ENCODE measurements at places on chromosomes 4 and X.

DNA sequence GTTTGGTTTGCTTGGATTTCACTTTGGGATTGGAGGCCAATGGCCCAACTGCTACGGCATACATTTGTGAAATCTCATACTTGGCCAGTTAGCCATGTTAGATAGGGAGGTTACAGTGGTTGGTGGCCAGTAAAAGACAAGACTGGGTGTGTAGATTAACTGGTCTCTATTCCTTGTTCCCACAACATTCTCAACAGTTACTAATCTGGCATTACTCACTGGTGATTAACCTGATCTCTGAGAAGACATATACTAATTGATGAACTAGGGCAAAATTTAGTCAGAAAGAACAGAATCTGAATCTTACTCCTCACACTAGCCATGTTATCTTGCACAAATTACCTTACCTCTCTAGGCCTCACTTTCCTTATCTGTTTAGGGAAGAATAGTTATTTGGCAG, 33.4 kb downstream of the GATB start:
- DNase-seq = no peak

GRCh38 chr4:5409237-5409636, 299.1 kb downstream of the EVC2 start:
- DNase-seq = no peak

- no peak for DNase-seq
These were observed 146.4 kb upstream of the EOLA2 start for GRCh38 chrX:150084496-150085229.

DNA sequence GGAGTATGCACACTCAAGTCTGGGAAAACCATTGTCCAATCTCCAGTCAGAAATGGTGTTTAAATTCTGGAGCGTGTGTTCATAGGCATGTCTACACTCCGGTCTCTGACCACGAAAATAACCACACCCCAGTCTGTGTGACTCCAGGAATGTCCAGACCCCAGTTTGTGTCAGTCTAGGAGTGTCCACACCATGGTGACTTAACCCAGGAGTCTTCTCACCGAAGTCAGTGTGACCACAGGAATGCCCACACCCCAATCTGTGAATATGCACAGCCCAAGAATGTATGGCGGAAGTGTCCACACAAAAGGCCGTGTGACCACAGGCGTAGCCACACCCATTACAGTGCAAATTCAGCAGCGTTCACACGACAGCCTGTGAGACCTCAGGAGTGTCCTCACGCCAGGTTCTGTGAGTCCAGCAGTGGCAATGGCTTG, 11.4 kb downstream of the FTSJ1 start:
- DNase-seq = no peak

GRCh38 chrX:17859609-17860178, 1.4 kb downstream of the RAI2 start:
- DNase-seq = no peak

DNA sequence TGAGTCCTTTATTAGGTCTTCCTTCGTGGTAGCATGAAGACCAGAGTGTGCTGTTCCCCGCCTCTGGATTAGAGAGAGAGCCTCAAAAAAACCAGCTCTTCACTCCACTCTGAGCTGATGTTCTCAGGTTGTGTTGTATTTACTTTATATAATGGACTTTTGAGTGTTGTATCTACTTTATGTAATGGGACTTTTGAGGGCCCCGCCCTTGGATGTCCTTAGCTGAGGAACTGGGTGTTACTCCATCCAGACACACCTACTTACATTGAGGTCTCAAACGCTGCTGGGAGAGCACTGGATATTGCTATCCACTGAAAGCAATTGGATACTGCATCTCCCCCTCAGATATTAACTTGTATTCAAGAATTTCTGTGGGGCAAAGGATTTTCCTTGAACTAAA, 28.2 kb downstream of the ATP8A1 start:
- DNase-seq = no peak
